ENCODE measurements at places on chromosomes 13 and 19. TPM values are rescaled to one million over a fixed set of nuclear protein-coding genes. Genes with fewer than 3 reads are reported as not detected.

Gene F10
- 0.56 TPM for total RNA-seq

Gene PEPD
- 40.2 TPM for total RNA-seq

Gene ASPDH
- not detected for total RNA-seq

Gene ZNF85
- total RNA-seq: 33.8 TPM

- H3K4me3 ChIP-seq: no peak overlapping the region
- no peaks in the 10 kb centered on the region for H3K36me3 ChIP-seq
- H3K4me1 ChIP-seq: peaks cover 4% of the 10 kb centered on the region
- no peaks in the 10 kb centered on the region for H3K27me3 ChIP-seq
- H3K27ac ChIP-seq: no peak overlapping the region
These were observed 15.1 kb downstream of the CRTC1 start for GRCh38 chr19:18698321-18699167.

GRCh38 chr13:105725887-105726286 is 809.6 kb downstream of the EFNB2 start:
- no peak overlapping the region for H3K27ac ChIP-seq
- 0 out of 2 replicates have a peak, but pooled peaks cover 2% of the 10 kb centered on the region for H3K4me1 ChIP-seq
- no peak for DNase-seq

GRCh38 chr13:96958286-96958891 is 35.9 kb downstream of the OXGR1 start:
- H3K4me3 ChIP-seq: no peak overlapping the region
- no peaks in the 10 kb centered on the region for H3K36me3 ChIP-seq
- no peak overlapping the region for H3K27ac ChIP-seq
- DNase-seq: no peak
- H3K4me1 ChIP-seq: no peaks in the 10 kb centered on the region

Measured in SJCRH30 (cell line).